ENCODE measurements at places on chromosomes 1 and 21.

DNA sequence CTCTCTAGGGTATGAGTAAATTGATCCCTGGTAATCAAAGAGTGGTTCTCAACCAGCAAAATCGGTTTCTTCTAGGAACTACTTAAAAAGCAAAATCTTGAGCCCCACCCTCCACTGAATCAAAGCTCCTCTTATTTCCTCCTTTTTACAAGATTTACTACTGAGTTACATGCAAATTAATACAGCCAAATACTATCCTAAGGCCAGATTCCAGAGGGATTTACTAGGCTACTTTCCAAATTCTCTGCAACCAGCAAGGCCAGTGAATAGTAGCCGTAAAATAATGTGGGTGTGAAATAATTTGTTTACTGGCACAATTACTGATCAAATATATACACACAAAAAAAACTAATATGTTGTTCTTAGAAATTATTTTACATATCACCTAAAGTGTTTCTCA lies 1583.8 kb downstream of the NCAM2 start:
- no peak for DNase-seq

- DNase-seq, result peak; percentile 52
Observed at GRCh38 chr21:17925899-17926298, 106.7 kb upstream of the C21orf91 start.

DNA sequence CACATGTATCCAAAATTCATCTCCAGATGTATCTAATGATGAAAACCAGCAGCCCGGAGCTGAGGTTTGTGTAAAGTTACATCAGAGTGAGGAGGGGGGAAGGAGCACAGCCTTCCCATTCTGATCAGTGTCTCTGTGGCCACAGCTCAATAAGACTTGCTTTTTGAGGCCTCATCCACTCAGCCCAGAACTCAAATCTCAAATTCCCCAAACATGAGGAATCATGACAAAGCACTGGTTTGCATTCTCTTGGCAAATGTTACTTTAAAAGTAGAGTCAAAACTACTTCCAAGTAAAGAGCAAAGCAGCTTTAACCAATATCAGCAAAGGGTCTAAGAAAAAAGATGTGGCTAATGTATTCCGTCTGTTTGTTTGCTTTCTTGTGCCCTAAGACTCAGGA lies 30.9 kb downstream of the CCN1 start:
- peak; percentile 92 for DNase-seq

GRCh38 chr21:44949779-44950198 lies 10.0 kb downstream of the SLX9 start:
- DNase-seq, result peak; percentile 79

DNA sequence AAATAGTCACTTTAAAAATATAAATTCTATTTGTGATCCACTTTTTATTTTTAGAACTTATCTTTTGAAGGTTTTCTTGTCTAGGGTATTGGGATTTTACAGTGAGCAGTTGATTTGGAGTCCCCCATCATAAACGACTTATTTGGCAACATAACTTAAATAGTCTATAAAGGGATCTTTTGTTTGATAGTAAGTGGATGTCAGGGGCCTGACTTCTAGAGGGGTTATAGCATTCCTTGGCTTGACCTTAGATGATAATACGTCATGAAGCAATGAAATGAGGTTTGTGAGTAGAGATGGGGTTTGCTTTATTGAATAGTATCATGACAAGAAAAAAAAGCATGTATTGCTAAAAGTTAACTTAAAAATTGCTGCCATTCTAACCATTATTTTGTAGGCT lies 17.8 kb downstream of the VPS45 start:
- no peak for DNase-seq

- no peak for DNase-seq
Observed at GRCh38 chr1:52880206-52880605, 37.6 kb downstream of the ZYG11A start.
